Activated T-helper 2 cell treated with anti-CD3 and anti-CD28 coated beads, Interferon-gamma antibody, Interleukin-2, Interleukin-4, amounts not matched to agents 10 μg/mL and 5 μg/mL and 100 μg/mL, durations not matched to agents 14 hours and 24 hours and 36 hours (primary cell): ENCODE measurements at places on chromosomes 5 and 9. TPM values are rescaled to one million over a fixed set of nuclear protein-coding genes. Genes with fewer than 3 reads are reported as not detected.

Gene SH3GL2
- total RNA-seq = not detected in 2 replicates

Gene ANKRD18B
- 1.6 and 2.6 TPM in 2 replicates for total RNA-seq

Gene NRG2
- 0.09 TPM in 1 of 2 replicates, not detected in the other for total RNA-seq

- DNase-seq = no peak
Measured at GRCh38 chr5:35229076-35230037, 930 bp downstream of the PRLR start.

Gene CTXN3
- not detected in 2 replicates for total RNA-seq

- DNase-seq = no peak
Measured at GRCh38 chr5:144169904-144170275, 569 bp downstream of the YIPF5 start.

GRCh38 chr9:35813434-35814105 lies 1.3 kb downstream of the HINT2 start:
- DNase-seq = no peak

Gene TLE1
- 0.14 and 0.41 TPM in 2 replicates for total RNA-seq

Gene ENG
- total RNA-seq = 27.5 and 28.1 TPM in 2 replicates

DNA sequence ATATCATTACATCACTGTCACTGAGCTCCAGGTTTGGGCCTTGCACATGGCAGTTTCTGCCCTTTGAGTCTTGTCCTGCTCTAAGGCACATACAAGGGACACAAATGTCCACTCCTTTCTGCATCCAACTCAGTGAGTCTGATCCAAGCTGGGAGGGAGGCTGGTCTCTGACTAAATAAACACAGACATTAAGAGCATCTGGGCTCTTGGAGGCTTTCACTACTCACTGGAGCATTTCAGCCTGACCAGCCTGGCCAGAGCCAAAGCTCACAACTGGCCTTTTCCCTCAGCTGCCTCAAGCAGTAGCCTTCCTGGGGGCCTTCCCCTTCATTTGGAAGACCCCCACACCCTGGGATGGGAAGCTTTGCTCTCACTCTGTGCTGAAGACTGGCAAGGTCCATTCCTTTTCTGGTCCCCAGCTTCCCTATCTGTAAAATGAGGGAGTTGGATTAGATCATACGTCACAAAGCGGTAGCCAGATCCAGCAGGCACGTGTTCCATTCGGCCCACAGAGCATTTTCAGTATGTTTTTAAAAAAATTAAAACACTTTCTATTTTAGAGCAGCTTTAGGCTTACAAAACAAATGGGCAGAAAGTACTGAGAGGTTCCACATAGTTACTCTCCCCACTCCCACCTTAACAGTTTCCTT lies 58.6 kb upstream of the XPA start:
- no peak for DNase-seq

Gene DBH
- total RNA-seq = not detected in 2 replicates

Gene RARS1
- 129 and 131 TPM in 2 replicates for total RNA-seq

Gene NOXA1
- total RNA-seq = 0.39 and 0.46 TPM in 2 replicates

Gene PCDHB8
- total RNA-seq = not detected in 2 replicates

GRCh38 chr5:72606525-72606924 lies 99.3 kb upstream of the ZNF366 start:
- no peak for DNase-seq

GRCh38 chr5:106522296-106522695 lies 1148.4 kb downstream of the EFNA5 start:
- DNase-seq = no peak

Gene STK32A
- total RNA-seq = not detected in 2 replicates

- no peak for DNase-seq
Measured at GRCh38 chr5:133041910-133042309, 9.9 kb upstream of the HSPA4 start.

- DNase-seq = no peak
Measured at GRCh38 chr9:73916016-73916673, 581.0 kb upstream of the RORB start.

GRCh38 chr5:144468571-144468970 lies 297.9 kb downstream of the KCTD16 start:
- no peak for DNase-seq

Gene CXCL14
- total RNA-seq = not detected in 2 replicates

Gene PCSK5
- total RNA-seq = 1.5 TPM in 2 replicates

- no peak for DNase-seq
Measured at GRCh38 chr5:154318691-154319090, 127.1 kb upstream of the SAP30L start.

Gene ACSL6
- 27.7 and 34.0 TPM in 2 replicates for total RNA-seq

Gene PRR16
- not detected in 2 replicates for total RNA-seq

DNA sequence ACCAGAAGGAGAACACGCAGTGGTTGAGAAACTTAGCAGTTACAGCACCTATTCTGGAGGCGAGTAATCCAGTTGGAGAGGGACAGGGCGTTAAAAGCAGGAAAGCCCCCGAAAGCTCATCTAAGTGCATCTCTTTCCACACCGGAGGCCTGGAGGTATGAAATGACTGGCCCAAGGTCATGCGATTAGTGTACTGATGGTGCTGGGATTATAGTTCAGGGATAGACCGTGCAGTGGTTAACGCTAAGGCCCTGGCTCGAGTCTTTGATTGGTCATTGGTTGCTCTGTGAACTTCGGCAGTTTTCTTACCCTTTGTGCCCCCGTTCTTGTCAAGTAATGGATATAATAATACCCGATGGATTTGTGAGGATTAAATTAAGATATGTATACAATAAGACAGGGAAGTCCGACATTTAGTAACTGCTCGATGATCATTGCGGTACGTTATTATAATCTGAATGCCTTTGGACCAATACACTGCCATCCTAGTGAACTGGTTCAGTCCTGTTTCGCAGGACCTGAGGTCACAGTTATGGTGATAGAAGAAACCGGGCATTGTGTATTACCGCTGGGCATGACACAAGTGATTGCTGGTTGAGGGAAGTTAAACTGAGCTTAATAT lies 960 bp downstream of the CANX start:
- peak; percentile 28 for DNase-seq

- no peak for DNase-seq
Measured at GRCh38 chr5:97764700-97765099, 581.7 kb upstream of the RIOK2 start.

Gene HMMR
- total RNA-seq = 39.3 and 40.3 TPM in 2 replicates

DNA sequence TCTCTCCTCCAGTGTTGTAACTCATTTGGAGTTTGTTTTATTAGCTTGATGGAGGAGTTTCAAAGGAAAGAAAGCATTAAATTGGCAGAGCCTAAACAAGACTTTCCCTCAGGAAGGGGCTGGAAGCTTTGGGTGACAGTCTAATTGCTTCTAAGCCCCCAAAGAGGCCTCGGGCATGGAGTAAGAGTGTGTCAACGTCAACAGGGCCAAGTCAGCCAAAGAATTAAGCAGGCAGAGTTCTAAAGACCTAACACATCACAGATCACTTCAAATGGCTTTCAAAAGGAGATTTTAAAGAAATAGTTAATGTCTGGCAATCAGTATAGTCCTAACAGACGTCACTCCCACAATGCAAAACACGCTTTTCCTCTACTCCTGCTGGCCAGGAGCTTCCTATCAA lies 234.5 kb downstream of the EFNA5 start:
- DNase-seq = no peak

DNA sequence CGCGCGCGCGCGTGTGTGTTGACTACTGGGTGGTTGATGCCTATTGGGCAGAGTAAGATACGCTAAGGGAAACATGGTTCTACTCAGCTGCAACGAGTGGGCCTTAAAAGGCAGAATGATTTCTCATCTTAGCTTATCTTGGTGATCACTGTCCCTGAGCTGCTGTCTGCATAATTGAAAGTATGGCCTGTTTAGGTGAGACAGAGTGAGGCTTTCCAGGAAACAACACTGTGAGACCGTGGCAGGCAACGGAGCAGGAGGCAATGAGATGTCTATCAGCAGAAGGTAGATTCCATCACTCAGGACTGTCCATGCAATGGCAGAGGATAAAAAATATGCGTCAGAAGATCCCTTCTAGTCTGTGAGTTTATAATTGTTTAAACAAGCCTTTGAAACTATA lies 277.2 kb downstream of the TRIM32 start:
- DNase-seq = no peak

DNA sequence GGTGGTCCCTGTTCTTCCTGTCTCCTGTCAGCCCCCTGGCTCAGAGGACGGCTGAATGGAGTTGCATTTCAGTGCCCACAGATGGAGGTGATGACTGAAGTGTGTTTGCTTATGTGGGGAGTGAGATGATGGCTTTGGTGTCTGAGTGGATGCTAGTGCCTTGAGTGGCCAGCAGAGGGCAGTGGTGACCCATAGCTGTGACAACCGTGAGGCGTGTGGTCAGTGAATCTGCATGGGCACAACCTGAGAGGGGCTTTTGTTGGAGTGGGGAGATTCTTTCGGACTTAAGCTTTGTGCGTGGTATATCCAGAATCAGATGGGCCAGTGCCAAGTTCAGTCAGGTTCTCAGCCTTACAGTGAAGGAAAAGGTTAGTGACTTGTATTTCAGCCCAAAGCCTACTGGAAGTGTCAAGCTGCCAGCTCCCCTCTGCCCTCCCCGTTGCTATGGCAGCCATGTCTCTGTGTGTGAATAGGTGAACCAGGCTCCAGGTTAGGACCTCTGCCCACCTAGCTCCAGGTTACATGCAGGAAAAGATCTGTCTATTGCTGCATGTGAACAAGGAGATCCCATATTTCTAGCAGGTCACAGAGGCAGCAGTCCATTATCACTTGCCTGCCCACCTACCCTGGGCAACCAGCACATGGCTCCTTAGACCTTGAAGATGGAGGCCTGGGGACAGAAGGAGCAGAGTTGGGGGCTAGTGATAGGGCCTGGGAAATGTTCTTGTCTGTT lies 14.7 kb upstream of the CXXC5 start:
- peak; percentile 53 for DNase-seq

- no peak for DNase-seq
Measured at GRCh38 chr5:9599391-9599790, 30.8 kb downstream of the TAS2R1 start.

DNA sequence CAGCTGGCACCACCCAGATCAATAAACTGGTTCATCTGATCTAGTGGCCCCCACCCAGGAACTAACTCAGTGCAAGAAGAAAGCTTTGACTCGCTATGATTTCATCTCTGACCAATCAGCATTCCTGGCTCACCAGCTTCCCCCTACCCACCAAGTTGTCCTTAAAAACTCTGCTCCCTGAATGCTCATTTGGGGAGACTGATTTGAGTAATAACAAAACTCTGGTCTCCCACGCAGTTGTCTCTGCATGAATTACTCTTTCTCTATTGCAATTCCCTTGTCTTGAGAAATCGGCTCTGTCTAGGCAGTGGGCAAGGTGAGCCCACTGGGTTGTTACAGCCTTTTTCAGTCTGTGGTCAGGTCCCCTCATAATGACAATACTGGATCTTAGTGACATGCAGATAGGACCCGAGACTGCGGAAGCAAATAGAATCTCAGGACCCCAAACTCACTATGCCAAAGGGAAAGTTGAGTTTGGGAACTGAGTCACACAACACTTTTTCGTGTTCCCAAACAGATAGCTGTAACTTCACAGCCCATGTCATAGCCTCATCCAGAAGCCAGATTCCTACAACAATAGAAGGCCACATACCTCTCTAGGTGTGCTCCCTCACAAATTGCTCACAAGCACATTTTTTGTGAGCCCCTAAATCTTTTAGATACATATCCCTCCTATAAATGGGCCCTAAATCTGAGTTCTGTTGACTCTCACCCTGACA lies 175.2 kb upstream of the RAI14 start:
- DNase-seq = no peak

Gene MELK
- 56.3 and 57.9 TPM in 2 replicates for total RNA-seq

DNA sequence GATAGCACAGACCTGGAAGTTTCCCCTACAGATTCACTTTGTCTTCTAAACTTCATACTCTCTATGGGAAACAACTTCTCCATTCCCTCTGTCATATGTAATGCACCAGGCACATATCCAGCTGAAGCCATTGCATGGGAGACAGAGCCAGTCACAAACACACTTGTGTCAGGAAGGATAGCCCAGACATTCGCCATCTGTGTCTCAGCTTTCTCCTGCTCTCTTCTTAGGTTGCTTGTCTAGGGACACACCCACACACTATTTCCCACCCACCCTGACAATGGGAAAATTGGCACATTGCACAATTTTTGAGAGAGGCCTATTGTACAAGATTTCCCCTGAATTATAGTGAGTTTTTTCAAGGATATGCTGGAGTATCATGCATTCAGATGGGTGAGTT lies 158.4 kb upstream of the MPDZ start:
- DNase-seq = no peak

DNA sequence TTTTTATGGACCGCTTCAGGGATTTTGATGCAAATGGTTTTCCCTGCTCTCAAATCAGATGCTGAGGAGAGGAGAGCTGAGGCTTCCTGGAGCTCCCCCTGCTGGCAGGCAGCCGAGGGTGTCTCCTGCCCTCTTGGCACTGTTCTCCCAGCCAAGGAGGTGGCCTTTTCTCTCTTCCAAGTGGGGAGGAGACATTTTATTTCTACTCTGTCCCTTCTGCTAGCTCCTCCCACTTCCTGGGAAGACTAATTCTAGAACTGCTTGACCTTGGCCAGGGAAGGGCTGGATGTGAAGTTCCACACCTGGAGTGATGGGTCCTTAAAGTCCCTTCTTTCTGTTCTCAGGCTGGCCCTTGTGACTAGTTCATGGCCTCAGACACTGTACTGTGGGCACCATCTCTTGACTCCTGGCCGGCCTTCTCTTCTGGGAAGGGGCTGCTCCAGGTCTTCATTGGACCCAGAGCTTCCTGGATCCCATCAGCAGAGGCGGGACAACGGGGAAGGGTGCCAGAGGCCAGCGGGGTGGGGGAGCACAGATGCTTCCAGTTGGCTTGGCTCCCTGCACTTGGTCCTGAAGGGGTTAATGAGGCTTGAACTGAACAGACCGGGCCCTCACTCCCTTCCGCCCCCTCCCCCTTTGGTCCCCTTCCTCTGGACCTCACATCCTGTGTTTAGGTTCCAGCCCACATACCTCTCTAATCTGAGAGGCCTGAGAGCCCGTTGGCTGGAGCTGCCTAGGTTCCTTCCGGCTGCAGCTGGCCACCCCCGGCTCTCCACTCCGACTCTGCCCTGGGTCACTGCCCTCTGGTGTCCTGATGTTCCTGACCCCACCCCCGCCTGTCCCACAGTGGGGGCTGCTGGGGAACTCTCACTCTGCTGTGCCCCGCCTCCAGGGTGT lies 32.1 kb downstream of the PTPA start:
- peak; percentile 54 for DNase-seq

Gene FBN2
- total RNA-seq = not detected in 2 replicates

Gene PCDHA10
- not detected in 2 replicates for total RNA-seq

Gene ANKDD1B
- total RNA-seq = 0.18 and 0.48 TPM in 2 replicates

DNA sequence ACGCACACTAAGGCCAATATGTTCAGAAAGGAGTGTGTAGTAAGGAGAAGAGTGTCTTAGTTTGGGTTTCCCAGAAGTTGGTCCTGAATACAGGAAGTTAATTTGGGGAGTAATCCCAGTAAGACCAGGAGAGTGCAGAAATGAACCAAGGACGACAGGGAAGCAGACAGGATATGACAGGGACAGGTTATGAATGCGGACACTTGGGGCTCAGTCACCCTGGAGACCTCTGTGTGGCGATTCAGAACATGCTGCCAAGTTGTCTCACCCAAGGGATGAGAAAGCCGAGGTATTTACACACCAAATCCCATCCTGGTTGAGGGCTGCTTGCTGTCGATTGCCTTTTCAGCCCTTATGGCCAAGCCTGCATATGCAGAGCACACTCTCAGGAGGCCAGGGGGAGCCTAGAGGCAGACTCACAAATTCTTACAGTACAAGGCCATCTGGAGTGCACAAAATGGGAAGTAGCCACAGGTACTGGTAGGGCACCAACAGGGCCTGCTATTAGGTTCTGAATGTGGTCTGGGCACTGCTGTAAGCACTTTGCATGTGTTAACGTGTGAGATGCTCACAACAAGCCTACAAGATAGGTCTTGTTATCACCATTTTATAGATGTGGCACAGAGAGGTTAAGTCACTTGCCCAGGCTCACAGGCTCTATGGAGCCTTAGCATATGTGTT lies 233.1 kb upstream of the ANKRD55 start:
- DNase-seq = no peak

Gene ADAMTSL2
- total RNA-seq = not detected in 2 replicates
